SK-N-SH treated with all-trans-retinoic acid at 6 μM for 48 hours (cell line): ENCODE measurements at places on chromosomes 6 and 20.

DNA sequence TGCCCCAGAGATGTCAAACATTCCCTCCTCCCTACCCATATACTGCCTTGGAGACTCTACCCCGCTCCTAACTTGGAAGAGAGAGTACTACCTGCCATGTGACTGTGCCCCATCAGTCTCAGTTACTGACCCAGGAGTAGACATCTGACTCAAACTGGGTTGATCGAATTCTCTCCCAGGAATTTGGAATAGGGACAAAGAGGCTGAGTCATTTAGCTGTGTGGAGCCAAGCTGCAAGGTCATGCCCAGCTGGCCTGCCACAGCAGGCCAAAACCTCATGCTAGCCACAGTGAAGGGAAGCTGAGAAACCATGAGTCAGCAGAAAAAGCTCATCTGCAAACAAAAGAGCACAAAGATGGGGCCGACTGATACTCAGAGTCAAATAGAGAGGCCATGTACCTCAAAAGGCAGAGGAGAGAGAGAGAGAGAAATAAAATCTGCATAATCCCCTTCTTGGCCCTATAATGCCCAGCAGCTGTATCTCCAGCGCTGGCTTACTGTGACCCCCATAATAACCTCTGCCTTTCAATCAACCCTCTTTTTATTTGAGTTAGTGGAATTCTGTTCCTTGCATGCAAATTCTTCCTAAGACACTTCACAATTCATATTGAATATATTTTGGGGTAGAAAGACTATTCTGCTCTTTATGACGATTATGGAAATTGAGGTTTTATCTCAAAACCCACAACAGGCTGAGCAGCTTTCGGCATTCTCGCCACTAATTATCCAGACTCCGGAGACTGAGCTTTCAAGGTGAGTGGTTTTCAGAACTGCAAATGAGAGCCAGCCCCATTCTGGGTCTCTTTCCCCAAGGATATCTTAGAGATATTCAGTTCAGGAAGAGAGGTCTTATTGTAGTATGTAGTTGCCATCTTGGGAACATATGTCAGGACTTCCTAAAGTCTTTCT lies 21.4 kb upstream of the AKIRIN2 start:
- peak; percentile 90 for ATAC-seq

DNA sequence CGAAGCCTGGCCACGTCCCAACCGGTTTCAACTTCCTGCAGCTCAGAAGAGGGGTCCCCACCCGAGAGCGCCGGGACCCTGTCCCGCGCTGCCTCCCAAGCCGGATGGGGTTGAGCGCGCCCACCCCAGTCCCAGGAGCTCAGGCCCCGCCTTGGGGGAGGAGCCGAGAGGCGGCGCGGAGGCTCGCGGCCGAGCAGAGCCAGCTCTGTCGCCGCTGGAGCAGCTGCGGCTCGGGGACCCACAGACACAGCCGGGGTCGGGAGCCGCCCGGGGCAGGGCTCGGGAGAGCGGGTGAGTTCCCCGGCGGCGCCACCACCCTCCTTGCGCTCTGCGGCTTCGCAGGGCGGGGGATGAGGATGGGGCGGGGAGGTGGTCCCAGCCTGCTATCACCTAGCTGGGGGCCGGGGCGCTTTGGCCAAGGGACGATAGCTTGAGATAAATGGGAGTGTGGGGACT lies at the start of gene PPP1R16B:
PPP1R16B (plus strand) TSS at position 196 of the 456 bp plus-strand sequence. CDS start 30,229 bp downstream, outside the sequence.
- ATAC-seq = peak; percentile 84

DNA sequence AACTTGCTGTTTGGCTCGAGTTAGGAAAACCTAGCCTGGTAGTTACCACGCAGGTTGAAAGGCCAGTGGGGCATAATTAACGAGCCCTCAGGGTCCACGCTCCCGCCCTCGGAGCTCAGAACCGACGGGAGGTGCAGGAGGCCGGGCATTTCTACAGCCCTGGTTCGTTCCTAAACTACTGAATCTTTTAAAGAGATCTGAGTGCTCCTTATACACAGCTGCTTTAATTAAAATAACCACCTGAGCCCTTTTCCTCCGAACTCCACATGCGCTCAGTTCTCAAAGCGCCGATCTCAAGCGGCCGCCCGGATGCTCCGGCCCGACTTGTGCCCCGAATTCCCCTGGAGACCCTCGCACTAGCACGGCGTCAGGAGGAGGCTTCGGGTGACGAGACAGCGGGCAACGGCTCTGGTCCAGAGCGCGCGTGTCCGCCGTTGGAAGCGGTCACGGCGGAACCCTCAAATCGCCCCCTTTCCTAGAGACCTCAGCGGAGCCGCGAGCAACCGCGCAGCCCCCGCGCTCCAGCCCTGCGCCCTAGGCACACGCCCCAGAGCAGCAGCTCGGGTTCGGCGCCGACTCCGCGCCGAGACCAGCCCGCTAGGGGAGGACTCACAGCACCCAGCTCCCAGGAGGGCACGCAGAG lies 397 bp downstream of the WDR27 start:
- ATAC-seq = peak; percentile 11

DNA sequence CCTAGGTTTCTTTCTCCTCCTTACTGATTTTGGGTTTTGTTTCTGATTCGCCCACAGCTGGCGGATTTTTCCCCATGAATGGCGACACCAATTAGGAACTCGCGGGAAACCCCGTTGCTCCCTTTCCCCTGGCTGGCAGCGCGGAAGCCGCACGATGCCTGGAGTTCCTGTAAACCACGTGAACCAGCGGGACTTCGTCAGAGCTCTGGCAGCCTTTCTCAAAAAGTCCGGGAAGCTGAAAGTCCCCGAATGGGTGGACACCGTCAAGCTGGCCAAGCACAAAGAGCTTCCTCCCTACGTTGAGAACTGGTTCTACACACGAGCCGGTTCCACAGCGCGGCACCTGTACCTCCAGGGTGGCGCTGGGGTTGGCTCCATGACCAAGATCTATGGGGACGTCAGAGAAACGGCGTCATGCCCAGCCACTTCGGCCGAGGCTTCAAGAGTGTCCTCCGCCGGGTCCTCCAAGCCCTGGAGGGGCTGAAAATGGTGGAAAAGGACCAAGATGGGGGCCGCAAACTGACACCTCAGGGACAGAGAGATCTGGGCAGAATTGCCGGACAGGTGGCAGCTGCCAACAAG lies 3.2 kb upstream of the SEC23B start:
- ATAC-seq = no peak

- ATAC-seq = no peak
These were observed 35.8 kb upstream of the FAM83D start for GRCh38 chr20:38890497-38890818.

DNA sequence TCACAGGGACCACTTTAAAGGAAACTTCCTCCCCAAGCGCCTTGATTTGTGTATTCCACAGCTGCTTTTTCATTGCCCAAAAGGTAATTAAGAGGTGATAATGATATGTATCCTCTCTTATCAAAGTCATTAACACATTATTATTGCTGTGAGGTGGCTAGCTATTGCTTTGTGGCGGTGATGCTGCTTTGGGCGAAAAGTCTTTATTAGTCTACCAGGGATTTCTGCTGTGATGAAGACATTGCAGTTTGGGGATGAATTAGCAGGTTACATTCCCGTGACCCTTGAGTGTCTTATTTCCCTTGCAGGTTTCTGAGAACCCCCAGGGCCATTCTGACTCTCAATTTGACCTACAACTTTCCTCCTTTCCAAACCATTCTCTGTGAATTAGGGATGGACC lies 143.4 kb upstream of the SOX4 start:
- ATAC-seq = no peak

GRCh38 chr6:108585921-108586536 lies 25.3 kb downstream of the FOXO3 start:
- ATAC-seq = no peak

DNA sequence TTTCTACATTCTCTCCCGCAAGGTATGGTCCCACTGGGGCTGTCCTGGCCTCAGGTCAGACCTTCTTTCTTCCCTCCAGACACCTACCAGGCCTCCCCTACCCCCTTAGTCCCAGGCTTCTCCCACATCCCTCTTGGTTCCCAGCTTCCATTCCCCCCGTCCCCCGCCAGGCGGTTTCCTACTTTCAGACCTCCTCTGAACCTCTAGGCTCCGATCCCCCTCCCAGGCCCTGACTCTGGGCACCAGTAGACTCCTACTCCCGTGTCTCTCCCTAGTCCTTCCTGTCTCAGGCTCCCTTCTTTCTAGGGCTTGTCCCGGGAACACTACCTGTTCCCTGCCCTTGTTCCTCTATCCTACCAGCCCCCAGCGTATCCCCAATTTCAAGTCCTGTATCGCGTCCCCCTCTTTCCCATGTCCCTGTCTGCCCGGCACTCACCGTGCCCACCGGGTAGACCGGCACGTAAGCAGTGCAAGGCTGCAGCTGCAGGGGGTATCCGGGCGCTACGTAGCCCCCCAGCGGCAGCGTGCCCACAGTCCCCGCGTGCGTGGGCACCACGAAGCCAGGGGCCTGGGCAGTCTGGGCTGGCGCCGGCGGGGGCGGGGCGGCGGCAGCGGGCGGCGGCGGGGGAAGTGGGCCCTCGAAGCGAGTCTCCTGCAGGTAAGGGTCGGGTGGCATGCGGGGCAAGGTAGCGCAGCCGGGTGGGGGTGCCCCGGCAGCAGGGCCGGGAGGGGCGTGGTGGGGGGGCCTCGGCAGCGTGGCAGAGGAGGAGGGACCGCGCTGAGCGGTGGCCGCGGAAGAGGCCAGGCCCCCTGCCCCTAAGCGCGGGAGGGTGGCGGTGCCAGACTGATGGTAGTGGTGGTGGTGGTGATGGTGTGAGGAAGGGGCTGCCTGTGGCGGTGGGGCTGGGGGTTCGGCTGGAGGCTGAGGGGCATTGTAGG lies 1.5 kb downstream of the PRRT1 start:
- ATAC-seq = no peak

DNA sequence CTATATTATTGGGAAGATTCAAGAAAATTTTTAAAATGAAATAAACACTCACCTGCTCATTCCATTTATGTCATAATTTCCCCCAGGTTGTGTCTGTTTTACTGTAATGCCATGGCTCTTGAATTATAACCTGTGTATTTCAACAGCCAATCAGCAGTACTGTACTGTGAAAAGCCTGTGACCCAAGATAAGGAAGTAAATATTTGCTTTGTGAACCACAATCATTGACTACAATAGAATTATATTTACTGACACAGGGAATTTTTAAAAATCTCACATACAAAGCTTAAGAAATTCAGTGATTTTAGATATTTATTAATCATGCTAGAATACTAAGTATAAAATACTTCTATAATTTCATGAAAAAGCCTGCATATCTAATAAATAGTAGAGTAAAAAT lies 6.0 kb downstream of the RGS17 start:
- ATAC-seq = no peak

DNA sequence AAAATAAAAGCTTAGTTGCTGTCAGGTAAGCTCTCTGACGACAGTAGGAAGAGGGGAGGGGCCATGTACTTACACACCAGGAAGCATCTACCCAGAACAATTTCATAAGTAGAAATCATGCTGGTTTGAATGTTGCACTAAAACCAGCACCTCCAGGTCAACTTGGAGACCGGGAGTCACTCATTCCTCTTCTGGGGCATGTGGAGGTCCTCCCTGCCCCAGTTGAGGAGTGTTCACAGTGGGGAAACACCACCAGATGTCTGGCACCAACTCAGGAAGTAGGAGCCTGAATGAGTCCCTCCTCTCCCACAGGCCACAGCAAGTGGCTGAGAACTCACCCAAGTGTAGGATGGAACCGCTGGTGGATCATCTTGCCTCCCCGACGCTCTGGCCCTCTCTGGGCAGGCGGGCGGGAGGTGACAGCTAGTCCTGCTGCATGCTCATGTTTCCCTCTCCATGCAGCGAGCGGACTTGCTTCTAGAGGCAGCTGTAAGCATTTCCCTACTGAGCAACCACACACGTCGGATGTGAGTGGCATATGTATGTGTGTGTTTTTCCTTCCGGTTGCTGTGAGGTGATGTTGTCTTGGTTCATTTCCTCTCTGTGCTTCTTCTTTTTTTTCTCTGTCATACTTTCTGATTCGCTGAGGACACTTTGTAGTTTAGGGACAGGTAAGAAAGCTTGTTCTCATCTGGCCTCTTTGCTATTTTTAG lies 149.5 kb upstream of the NEDD9 start:
- ATAC-seq = no peak

DNA sequence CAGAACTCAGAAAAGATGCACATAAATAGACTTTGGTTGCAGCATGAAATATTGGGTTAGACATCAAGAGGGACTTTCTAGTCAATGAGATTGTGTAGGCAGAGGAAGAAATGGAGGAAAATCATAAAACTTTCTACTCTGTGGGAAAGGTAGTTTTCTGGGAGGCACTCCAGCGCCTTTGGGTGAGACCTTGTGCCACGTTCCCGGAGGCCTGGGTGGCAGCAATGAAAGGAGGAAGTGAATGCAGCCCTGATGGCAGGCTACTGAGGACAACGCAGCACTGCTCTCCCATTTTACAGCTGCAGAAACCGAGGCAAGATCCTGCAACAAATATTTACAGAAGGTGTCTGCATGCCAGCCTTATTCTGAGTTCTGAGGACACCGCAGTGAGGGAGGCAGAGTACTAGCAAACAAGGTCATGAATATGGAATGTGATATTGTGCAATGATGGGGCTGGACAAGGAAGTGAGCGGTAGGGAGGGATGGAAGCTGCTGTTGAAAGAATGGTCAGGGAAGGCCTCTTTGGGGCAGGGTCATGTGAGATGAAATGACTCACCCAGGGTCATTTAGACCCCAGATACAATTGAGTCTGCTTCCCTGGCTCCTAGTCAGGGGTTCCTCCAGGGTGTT lies 159.1 kb downstream of the TFAP2C start:
- peak; percentile 79 for ATAC-seq

GRCh38 chr6:7528565-7528964 lies 12.9 kb upstream of the DSP start:
- ATAC-seq = no peak

DNA sequence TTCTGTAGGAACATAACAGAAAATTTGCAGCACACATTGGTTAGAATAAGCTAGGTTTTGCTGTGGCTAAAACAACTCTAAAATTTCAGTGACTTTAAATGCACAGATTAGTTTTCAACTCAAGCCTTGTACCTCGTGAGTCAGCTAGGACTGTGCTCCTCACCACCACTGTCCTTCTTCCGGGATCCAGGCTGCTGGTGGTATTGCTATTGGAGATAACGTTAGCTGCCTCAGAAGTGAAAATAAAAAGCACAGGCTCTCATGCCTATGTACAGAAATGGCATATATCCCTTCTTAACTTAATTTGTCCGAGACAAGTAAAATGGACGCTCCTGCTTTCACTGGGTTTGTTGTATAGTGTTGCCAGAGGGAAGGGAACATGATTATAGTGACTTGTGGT lies 931.1 kb upstream of the EYS start:
- no peak for ATAC-seq
